ENCODE measurements at places on chromosomes 1 and 21.

- DNase-seq = no peak
These were observed 112.3 kb upstream of the GADD45A start for GRCh38 chr1:67572594-67573221.

DNA sequence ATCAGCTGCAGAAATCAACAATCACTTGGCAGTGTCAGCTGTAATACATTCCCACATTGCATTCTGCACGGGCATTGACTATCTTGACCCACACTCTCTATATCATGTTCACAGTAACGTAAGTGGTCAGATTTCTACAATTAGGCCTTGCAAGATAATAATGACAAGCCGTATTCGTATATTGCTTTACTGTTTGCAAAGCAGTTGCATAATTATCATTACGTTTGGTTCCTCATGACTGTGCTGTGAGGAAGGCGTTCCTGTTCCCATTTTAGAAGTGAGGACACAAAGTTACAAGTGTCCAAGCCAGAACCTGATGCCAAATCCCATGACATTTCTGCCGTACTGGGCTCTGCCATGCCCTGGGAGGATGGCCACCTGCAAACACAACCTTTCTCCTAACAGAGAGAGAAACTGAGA, 53.5 kb upstream of the TARBP1 start:
- no peak for DNase-seq

- DNase-seq = no peak
These were observed 2.2 kb downstream of the AJAP1 start for GRCh38 chr1:4656533-4657140.

DNA sequence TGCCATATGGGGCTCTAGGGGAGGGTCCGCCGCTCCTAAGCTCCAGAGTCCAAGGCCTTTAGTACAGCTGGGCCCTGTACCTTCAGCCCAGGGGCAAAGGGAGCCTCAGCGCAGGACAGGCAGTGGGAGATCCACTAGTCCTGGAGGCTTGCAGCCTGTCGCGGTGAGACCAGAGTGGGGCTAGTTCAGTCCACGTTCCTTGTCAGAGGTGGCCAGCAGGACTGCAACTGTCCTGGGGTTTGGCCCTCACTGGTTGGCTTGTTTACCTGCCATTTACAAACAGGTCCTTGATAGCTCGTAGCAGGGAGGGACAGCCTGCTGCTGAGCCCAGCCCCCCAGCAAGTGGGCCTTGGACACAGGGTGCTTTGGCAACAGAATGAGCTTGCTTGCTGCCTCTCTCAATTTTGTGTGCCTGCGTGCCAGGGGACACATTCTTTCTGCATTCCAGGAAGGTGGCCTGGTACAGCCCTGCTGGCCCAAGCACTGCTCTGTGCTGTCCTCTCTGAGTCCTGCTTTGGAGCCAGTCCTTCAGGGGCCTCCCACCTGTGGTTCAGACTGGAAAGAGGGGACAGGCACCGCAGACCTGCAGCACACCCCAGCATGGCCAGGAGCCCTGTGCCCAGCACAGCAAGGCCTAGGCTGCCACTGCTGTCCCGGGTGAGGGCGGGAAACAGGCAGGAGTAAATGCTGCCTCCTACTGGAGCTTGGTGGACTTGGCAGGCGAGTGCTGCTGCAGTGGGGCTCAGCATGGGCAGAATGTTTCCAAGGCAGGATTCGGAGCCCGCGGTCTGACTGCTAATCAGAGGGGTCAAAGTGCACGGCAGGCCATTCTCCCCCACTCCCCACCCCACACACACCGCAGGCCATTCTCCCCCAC, 15.2 kb downstream of the H6PD start:
- DNase-seq = peak; percentile 68

- DNase-seq = no peak
These were observed 17.1 kb downstream of the ARHGEF16 start for GRCh38 chr1:3471356-3472087.

GRCh38 chr1:95002540-95003432, 70.0 kb downstream of the ALG14 start:
- DNase-seq = no peak

DNA sequence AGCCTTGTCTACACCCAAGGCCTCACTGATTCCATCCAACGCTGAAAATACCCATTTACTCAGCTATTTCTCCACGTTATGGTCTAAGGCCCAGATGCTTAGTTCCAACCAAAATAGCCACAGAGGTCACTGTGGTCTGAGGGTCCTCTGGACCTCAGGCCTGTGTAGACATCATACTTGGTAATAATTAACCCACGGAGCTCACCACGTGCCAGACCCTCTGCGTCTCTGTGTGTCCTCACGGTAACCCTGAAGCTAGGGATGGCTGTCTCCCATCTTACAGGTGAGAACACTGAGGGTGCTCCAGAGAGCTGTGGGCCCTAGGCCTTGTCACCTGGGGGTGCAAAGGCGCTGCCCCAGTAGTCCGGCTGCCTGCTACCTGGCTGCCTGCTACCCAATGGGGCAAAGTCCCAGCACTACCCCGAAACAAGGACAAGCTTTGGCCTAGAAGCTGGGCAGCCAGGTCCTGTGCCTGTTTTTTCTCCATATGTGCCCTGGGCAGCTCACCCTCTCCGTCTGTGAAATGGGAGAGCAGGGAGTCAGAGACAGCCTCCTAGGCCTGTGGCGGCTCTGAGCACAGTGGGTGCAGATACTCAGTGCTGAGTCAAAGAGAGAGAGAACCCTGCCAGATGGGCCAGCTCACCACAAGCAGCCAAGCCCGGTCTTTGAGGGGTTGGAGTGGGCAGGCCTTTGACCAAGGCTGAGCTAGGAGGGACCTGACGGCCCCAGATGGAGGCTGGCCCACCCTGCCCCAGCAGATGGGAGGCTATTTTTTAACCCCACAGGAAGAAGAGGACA, 17.0 kb upstream of the RUNX3 start:
- DNase-seq = no peak

GRCh38 chr1:42260376-42261070, 74.5 kb downstream of the FOXJ3 start:
- DNase-seq = no peak

- DNase-seq = no peak
These were observed 3.5 kb downstream of the DHCR24 start for GRCh38 chr1:54883349-54884102.

- DNase-seq = peak; percentile 82
These were observed 1.0 kb upstream of the IER5 start for GRCh38 chr1:181087400-181087901.

All from KBM-7 (cell line).